ENCODE measurements at places on chromosomes 2 and 18. TPM values are rescaled to one million over a fixed set of nuclear protein-coding genes. Genes with fewer than 3 reads are reported as not detected.

DNA sequence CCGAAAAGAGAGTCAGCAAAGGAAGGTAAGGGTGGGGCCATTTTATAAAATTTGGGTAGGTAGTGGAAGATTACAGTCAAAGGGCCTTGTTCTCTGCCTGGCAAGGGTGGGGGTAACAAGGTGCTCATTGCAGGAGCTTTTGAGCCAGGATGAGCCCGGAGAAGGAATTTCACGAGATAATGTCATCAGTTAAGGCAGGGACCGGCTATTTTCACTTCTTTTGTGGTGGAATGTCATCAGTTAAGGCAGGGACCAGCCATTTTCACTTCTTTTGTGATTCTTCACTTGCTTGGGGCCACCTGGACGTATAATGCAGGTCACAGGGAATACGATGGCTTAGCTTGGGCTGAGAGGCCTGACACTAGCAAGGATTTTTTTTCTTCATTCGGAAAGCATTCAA, 58.1 kb downstream of the CYP1B1 start:
- no peak for DNase-seq
- no peaks in the 10 kb centered on the region for H3K27me3 ChIP-seq
- H3K4me1 ChIP-seq, result no peaks in the 10 kb centered on the region
- peaks cover 9% of the 10 kb centered on the region for H3K36me3 ChIP-seq
- no peak overlapping the region for H3K27ac ChIP-seq

- H3K4me1 ChIP-seq, result no peaks in the 10 kb centered on the region
- no peaks in the 10 kb centered on the region for H3K36me3 ChIP-seq
- H3K27me3 ChIP-seq, result peaks cover 2% of the 10 kb centered on the region
These were observed 94.5 kb upstream of the CHRNA1 start for GRCh38 chr2:174858745-174859144.

- no peak overlapping the region for H3K27ac ChIP-seq
- H3K4me3 ChIP-seq, result no peak overlapping the region
- H3K27me3 ChIP-seq, result peaks cover 23% of the 10 kb centered on the region
These were observed 5.5 kb upstream of the ARL4C start for GRCh38 chr2:234502285-234502918.

- no peaks in the 10 kb centered on the region for H3K4me1 ChIP-seq
- DNase-seq, result no peak
- no peak overlapping the region for H3K4me3 ChIP-seq
- no peaks in the 10 kb centered on the region for H3K27me3 ChIP-seq
- H3K27ac ChIP-seq, result no peak overlapping the region
- no peaks in the 10 kb centered on the region for H3K36me3 ChIP-seq
These were observed 382.7 kb upstream of the KLHL29 start for GRCh38 chr2:23002234-23002633.

DNA sequence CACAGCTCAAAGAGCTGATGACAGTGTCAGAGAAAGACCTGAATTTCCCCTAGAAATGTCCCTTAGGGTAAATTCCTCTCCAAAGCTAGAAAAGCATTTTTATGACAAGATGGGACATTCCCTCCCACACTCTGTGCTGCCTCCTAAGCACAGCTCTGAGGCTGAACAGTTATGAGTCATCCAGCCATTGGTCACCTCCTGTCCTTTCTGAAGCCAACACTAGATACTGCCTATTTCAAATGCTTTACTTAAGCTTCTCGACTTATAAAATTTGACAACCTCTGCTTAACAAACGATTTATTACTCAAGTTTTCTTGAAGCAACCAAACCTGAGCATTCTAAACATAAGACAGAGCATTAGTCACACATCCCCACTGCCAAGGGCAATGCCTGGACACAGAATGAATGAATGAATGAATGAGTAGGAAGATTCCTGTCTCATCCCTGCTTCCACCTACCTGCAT, 35.4 kb downstream of the B4GALT6 start:
- no peak overlapping the region for H3K4me3 ChIP-seq

Gene ACOXL
- not detected for total RNA-seq

DNA sequence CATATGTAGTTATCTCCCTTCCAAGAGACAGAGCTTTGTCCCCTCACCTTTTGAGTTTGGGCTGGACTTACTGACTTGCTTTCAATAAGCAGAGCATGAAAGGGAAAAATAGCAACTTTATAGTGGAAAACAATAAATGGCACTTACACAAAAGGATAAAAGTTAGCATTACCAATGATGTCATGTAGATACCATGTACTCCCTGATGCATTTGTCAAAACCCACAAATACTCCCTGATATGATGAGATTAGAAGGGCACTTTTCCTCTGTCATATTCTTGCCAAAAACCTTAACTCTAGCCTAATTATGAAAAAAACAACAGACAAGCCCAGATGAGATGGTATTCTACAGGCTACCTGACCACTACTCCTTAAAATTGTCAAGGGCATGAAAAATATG, 16.0 kb downstream of the HIBCH start:
- no peak overlapping the region for H3K27ac ChIP-seq
- peaks cover 73% of the 10 kb centered on the region for H3K36me3 ChIP-seq
- no peak overlapping the region for H3K4me3 ChIP-seq
- no peaks in the 10 kb centered on the region for H3K27me3 ChIP-seq
- DNase-seq, result no peak

Gene HOXD9
- total RNA-seq, result not detected

- no peaks in the 10 kb centered on the region for H3K36me3 ChIP-seq
- no peaks in the 10 kb centered on the region for H3K27me3 ChIP-seq
- no peak overlapping the region for H3K4me3 ChIP-seq
- DNase-seq, result peak; percentile 56
- H3K4me1 ChIP-seq, result no peaks in the 10 kb centered on the region
These were observed 21.7 kb upstream of the EFHD1 start for GRCh38 chr2:232611559-232612218.
